ENCODE measurements at places on chromosomes 1 and 21. TPM values are rescaled to one million over a fixed set of nuclear protein-coding genes. Genes with fewer than 3 reads are reported as not detected.

NBPF6 gene
- total RNA-seq: 0.40 TPM

LCE2C gene
- total RNA-seq: not detected

SELENOF gene
- 184 TPM for total RNA-seq

IVL gene
- not detected for total RNA-seq

CDC42BPA gene
- total RNA-seq: 1.2 TPM

KRTAP12-3 gene
- total RNA-seq: not detected

ST6GALNAC5 gene
- total RNA-seq: not detected

CCDC30 gene
- total RNA-seq: 0.68 TPM

- no peak for DNase-seq
Observed at GRCh38 chr1:6507037-6507428, 15.6 kb upstream of the PLEKHG5 start.

- DNase-seq: no peak
Observed at GRCh38 chr21:45580181-45580575, 37.9 kb upstream of the SLC19A1 start.

DNA sequence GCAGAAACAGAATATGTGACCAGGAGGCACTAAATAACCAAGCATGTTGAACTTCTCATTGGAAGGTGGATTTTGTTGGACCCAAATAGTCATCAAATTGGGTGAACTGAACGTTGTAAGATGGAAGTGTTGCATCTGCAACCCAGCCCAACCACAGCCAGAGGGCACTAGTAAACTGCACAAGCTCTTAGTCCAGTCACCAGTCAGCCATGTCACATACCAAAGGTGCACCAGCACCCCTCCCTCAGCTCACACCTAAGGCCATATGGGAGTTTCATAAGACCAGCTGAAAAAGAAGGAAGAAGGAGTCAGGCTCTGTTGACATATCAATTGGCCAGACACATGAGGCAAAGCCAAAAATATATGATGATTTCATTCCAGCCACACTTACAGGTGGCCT lies 481.7 kb upstream of the NR5A2 start:
- DNase-seq: no peak

GRCh38 chr21:44517175-44517899 lies 22.7 kb downstream of the KRTAP10-1 start:
- DNase-seq: peak; percentile 75

DNA sequence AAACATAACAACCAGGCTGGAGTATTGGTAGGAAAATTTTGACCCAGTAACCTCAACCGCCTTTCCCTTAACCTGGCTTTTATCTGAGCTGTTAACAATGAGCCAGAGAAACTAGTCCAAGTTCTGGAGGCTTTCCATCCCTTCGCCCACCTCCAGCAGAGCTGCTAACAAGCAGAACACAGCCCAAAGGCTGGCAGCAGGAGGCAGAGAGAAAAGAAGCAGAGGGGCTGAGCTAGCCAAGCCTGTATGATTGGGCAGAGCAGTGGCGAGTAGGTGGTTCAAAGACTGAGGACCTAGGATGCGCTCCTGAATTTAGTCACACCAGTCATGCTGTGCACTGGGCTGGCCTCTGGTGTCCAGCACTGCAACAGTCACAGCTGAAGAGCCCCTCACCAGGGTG lies 123.0 kb downstream of the TNR start:
- no peak for DNase-seq

DNA sequence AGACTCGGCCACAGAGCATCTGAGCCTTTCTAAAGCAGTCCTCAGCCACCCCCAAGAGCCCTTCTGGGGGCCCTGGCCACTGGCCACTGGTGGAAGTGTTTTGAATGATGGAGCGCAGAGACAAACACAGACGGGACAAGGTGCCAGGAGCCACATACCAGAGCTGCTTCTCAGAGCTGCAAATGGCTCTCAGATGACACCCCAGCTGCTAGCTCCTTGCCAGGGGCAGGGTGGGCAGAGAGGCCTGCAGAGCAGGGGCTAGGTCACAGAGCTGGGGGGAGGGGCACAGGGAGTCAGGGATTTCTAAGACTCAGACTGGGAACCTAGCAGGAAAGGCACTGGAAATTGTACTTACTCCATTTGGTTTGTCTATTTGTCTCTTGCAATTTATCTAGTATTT lies 30.4 kb downstream of the KCNN3 start:
- no peak for DNase-seq

- DNase-seq: no peak
Observed at GRCh38 chr1:229238674-229239415, 32.1 kb upstream of the RAB4A start.

- DNase-seq: no peak
Observed at GRCh38 chr1:24047110-24047477, 64.8 kb downstream of the MYOM3 start.

DNA sequence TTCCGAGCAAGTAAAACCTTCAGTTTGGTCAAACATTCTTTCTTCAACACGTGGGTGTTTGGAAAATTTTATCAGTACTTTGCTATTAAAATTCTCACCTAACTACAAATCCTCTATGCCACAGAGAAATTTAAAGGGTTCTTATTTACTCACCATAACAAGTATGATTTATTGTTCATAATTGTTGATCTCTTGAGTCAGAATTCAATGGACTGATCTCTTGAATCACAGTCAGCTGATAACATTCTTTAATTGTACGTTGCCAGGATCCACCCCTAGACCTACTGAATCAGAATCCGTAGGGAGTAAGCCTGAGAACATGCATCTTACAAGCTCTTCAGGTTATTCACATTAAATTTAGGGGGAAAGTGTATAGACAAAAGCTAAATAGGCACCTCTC lies 51.2 kb downstream of the DIPK1A start:
- DNase-seq: no peak

DNA sequence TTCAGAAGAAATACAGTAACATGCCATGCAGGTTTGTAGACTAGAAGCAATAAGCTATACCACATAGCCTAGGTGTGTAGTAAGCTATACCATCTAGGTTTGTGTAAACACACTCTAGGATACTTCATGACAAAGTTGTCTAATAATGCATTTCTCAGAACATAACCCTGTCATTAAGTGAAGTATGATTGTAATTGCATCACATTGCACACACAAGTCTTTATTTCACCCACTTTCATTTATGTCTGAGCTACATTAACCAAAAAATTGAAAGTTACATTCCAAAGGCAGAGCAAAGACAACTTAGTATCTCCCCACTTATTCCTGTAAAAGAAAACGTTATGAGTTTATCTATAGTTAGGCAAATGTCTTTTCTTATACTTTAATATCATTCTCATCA lies 64.5 kb upstream of the ATF3 start:
- DNase-seq: no peak

- no peak for DNase-seq
Observed at GRCh38 chr1:6965935-6966241, 180.6 kb downstream of the CAMTA1 start.

- peak; percentile 92 for DNase-seq
Observed at GRCh38 chr1:19240673-19241538, 10.4 kb downstream of the EMC1 start.

- no peak for DNase-seq
Observed at GRCh38 chr1:89195476-89195875, 3.3 kb downstream of the GBP4 start.

- DNase-seq: no peak
Observed at GRCh38 chr1:179141592-179142251, 59.9 kb downstream of the TOR3A start.

- no peak for DNase-seq
Observed at GRCh38 chr21:42111811-42112210, 40.7 kb downstream of the UMODL1 start.

- peak; percentile 86 for DNase-seq
Observed at GRCh38 chr1:234730770-234731568, 121.0 kb upstream of the IRF2BP2 start.

DNA sequence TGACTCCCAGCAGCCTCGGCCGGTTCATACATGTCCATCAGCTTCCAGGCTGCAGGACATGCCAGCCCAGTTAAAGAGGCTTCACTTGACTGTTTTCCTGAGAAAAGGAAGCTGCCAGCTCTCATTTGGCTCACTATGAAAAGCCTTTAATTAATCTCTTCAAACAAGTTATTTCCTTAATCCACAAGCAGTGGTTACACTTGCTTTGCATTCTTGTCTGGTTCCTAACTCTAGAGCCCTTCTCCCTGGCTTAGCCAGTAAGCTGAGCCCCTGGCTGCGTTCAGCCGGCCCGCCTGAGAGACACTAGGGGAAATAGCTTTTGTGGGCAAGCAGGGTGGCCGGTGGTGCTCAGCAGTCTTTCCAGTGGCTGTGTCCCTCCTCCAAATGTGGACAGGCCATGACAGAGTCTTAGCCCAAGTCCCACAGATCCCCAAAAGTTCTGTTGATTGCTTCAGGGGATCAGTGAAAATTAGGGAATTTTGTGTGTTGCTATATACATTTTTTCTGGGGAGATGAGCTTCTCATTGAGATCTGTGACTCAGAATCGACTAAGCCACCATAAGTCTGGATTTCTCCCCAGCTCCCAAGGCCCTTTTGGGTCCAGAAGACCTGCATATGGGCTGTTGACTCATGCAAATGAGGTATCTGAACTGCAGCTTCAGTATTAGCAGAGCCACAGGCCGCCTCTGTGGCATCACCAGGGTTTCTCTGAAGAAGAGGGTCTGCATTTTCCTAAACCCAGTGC lies 10.1 kb downstream of the ATF3 start:
- no peak for DNase-seq

GRCh38 chr21:27647921-27648320 lies 681.0 kb upstream of the ADAMTS5 start:
- no peak for DNase-seq

DNA sequence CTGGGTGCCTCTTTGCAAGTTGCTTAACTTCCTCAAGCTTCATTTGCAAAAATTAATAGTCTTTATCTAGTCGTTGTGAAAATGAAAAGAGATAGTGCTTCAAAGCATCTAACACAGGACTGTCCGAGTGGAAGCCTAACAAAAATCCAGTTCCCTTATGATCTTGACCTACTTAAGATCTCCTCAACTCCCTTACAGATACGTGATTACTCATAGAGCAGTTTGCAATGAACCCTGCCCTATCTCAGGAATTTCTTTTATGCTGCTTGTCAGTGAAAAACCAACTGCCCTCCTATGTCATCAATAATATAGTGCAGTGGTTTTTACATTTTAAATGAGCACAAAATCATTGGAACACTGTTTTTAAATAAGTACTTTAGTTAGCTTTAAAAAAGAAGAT lies 314.3 kb downstream of the BACH1 start:
- no peak for DNase-seq

GRCh38 chr1:205676002-205676401 lies 4.3 kb downstream of the SLC45A3 start:
- DNase-seq: no peak

GRCh38 chr1:172909606-172910326 lies 141.0 kb downstream of the TNFSF18 start:
- no peak for DNase-seq

GRCh38 chr1:209805341-209805781 lies 581 bp downstream of the IRF6 start:
- no peak for DNase-seq

- DNase-seq: no peak
Observed at GRCh38 chr1:46592823-46593222, 11.2 kb downstream of the MKNK1 start.

- DNase-seq: peak; percentile 59
Observed at GRCh38 chr1:32470991-32471694, 6.3 kb downstream of the ZBTB8B start.

- peak; percentile 26 for DNase-seq
Observed at GRCh38 chr1:193730017-193730416, 543.6 kb upstream of the B3GALT2 start.

DNA sequence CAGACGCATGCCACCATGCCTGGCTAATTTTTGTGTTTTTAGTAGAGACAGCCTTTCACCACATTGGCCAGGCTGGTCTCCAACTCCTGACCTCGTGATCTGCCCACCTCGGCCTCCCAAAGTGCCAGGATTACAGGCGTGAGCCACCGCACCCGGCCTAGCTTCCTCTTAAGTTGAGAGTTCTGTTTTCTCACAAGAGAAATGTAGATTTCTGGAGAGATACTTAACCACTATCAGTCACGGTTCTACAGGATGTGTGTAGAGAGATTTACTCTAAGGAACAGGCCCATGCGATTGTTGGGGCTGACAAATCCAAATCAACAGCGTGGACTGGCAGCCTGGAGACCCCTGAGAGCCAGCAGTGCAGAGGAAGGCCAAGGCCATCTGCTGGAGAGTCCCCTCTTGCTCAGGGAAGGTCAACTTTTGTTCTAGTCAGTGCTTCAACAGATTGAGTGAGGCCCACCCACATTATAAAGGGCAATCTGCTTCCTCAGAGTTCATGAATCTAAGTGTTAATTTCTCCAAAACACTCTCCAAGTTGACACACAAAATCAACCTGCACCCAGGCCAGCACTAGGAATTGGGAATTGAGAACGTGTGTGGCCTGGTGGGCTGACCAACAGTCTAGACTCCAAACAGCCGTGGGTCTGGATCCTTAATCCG lies 38.7 kb downstream of the CHAF1B start:
- no peak for DNase-seq

DNA sequence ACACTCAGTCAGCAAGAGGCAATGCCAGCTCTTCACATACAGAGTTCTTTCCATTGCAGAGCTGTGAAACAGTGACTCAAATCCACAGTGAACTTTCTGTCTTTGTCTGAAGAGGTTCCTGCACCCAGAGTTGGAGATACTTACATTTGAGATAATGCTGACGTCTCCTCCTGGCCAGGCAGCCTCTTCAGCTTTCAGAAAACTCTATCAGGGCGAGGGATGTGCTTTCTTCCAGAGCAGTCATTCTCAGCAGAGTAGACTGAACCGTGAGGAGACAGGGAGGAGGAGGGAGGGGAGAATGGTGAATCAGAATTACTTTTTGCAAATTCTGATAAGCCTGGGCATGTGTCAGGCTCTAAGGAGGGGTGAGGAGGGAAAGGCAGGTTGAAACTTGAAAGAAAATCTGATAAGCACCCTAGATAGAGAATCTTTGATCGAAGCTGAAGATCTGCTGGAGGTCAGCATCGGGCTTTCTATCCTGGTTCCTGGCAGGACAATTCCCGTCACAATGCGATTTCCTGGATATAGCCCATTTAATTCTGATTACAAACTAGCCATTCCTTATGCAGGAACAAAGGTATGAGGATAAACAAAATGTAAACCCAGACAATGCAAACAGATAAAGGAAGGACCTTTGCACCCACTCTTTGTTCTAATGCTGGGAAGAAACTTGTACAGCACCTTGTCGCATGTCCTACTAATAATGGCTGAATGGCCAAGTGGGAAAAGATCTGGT lies 18.9 kb upstream of the NID1 start:
- no peak for DNase-seq

DNA sequence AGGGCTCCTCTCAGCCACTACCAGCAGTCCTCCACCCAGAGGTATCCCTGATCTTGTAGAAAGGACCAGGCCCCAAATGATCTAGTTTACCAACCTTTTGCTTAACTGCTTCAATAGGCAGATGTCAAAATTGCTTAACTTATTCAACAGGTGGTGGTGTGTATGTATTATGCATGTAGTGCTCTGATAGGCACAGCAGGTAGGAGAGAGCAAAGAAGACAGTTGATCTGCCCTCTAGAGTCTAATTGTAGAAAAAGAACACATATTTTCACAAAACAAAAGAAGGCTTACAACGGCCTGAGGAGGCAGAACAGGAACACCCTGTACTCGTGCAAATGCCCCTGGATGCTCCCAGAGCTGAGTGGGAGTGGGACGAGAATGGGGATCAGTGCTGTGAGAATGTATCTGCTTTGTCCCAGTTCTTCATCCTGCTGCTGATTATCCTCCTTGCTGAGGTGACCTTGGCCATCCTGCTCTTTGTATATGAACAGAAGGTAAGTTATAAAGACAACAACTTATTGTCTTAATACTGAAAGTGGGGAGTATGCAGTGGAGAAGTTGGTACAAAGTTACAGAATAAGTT lies 21.1 kb downstream of the CD53 start:
- DNase-seq: peak; percentile 59
